Eye (tissue), 1 donor: ENCODE measurements at places on chromosomes 11 and 22.

- DNase-seq = peak; percentile 68
Observed at GRCh38 chr22:41862530-41863266, 29.8 kb downstream of the SREBF2 start.

DNA sequence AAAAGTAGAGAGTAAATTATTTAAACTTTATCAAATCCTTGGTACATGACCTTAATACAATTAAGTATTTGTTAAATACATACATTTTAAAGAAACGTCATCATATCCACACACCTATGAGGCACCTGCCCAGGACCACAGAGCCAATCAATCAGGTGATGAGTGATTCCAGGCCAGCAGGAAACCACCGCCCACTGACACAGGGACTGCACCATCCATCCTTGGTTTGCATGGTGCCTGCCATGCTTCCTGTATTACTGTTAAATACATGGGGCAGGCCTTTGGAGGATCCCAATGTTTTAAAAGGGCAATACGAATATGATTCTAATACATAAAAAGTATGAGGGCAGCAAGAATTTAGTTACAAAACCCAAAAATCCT is 7.0 kb upstream of the TBC1D10A start:
- DNase-seq = no peak

- DNase-seq = no peak
Observed at GRCh38 chr11:6440906-6441358, at the start of gene HPX. Gene HPX, minus strand, starts transcription at chr11:6440987. Its CDS starts 24 bp downstream, at chr11:6440963.

GRCh38 chr11:83836883-83837654 is 550.9 kb upstream of the CCDC90B start:
- peak; percentile 79 for DNase-seq

DNA sequence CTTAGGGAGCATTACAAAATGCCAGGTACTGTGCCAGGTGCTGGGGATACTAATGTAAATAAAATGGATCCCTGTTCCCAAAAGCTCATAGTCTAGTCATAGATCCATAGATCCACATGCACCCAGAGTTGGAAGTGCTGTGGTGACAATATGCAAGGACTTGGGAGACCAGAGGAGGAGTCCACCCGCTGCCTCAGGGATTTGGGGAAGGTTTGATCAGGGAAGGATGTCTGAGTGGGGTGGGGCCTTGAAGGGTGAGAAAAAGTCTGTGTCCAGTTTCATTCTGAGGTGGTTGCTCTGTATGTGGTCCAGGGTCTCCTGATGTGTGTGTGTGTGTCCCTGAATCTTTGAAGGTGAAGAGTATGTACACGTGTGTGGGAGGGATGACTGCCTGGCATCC is 9.2 kb downstream of the SOX10 start:
- no peak for DNase-seq
